CD4-positive, alpha-beta memory T cell (primary cell): ENCODE measurements at places on chromosomes 5 and 9. TPM values are rescaled to one million over a fixed set of nuclear protein-coding genes. Genes with fewer than 3 reads are reported as not detected.

Gene GPR21
- 1.0 TPM for total RNA-seq

Gene INSL4
- not detected for total RNA-seq

Gene SLC6A7
- total RNA-seq = not detected

Gene SOX30
- 0.15 TPM for total RNA-seq

Gene ADAMTSL1
- total RNA-seq = not detected

Gene ACER2
- total RNA-seq = 5.9 TPM

Gene NUTM2F
- not detected for total RNA-seq

Gene HMGXB3
- total RNA-seq = 35.4 TPM

Gene LHX3
- not detected for total RNA-seq
